ENCODE measurements at places on chromosomes 13 and 19. TPM values are rescaled to one million over a fixed set of nuclear protein-coding genes. Genes with fewer than 3 reads are reported as not detected.
A peak's percentile ranks its signal among the peaks of the same experiment; 100 is the strongest.

DNA sequence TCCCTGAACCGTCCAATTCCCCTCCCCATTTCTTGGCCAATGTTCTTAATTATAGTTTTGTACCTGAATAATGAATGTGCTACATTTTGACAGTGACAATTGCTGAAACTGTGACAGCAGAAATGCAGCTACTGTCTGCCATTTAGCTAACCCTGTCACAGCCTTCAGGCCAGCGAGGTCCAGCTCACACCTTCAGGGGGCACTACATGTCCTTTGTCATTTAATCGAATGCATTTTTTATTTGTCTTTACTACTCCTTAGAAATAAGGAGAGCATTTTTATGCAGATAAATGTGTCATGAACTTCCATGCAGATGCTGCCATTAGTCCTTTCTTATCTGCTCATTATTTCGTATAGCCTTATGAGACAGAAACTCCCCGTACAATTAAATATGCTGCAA, 159.9 kb downstream of the MZT1 start:
- H3K27ac ChIP-seq = no peak overlapping the region
- H3K4me1 ChIP-seq = no peaks in the 10 kb centered on the region
- no peaks in the 10 kb centered on the region for H3K27me3 ChIP-seq

Gene PCDH8
- not detected for total RNA-seq

GRCh38 chr13:34312578-34312977, 494.6 kb downstream of the RFC3 start:
- no peaks in the 10 kb centered on the region for H3K27me3 ChIP-seq
- no peaks in the 10 kb centered on the region for H3K36me3 ChIP-seq
- H3K27ac ChIP-seq = no peak overlapping the region

DNA sequence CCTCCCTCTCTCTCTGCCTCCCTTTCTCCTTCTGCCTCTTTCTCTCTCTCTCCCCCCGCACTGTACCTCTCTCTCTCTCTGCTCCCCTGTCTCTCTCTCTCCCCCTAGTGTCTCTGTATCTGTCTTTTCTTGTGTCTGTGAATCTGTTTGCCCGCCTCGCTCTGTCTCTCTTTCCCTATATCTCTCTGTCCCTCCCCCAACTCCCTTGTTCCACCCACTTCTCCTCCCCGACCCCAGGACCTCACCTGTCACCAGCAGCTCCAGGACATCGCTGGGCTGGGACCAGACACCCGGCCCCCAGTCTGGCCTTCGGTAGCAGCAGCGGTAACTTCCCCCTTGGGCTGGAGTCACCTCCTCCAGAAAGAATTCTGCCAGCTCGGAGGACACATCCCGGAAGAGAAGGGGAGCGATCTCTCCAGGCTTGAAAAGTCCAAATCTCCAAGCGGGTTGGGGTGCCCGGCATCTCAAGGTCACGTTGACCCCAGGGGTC, 3.9 kb downstream of the OSCAR start:
- H3K4me3 ChIP-seq = peak overlapping the region; percentile 64
- peak overlapping the region; percentile 24 for H3K27ac ChIP-seq
- H3K36me3 ChIP-seq = peaks cover 13% of the 10 kb centered on the region

Gene LILRA2
- not detected for total RNA-seq

- H3K36me3 ChIP-seq = peaks cover 16% of the 10 kb centered on the region
- H3K4me3 ChIP-seq = no peak overlapping the region
- H3K27ac ChIP-seq = no peak overlapping the region
- H3K4me1 ChIP-seq = peaks cover 3% of the 10 kb centered on the region
Measured at GRCh38 chr19:1070576-1070930, 3.6 kb downstream of the ARHGAP45 start.

- H3K27me3 ChIP-seq = no peaks in the 10 kb centered on the region
- peaks cover 24% of the 10 kb centered on the region for H3K36me3 ChIP-seq
- peak; percentile 89 for DNase-seq
- H3K4me3 ChIP-seq = peak overlapping the region; percentile 80
- peaks cover 23% of the 10 kb centered on the region for H3K4me1 ChIP-seq
- H3K27ac ChIP-seq = peak overlapping the region; percentile 68
Measured at GRCh38 chr19:41957838-41958366, 1.2 kb downstream of the RABAC1 start.

GRCh38 chr19:6127716-6128335, 7.6 kb upstream of the ACSBG2 start:
- no peak overlapping the region for H3K27ac ChIP-seq
- H3K4me3 ChIP-seq = no peak overlapping the region
- no peaks in the 10 kb centered on the region for H3K36me3 ChIP-seq
- no peaks in the 10 kb centered on the region for H3K27me3 ChIP-seq
- no peaks in the 10 kb centered on the region for H3K4me1 ChIP-seq

Gene RHPN2
- 63.6 TPM for total RNA-seq
